HFFc6 (cell line): ENCODE measurements at places on chromosomes 3 and 15.

- DNase-seq, result no peak
- no peaks in the 10 kb centered on the region for H3K36me3 ChIP-seq
- H3K4me3 ChIP-seq, result no peak overlapping the region
These were observed 272.3 kb upstream of the ROBO1 start for GRCh38 chr3:80040067-80040466.

- no peak for DNase-seq
- no peaks in the 10 kb centered on the region for H3K4me1 ChIP-seq
- H3K36me3 ChIP-seq, result no peaks in the 10 kb centered on the region; the same call in 1 of the 2 replicates
- H3K4me3 ChIP-seq, result no peak overlapping the region
- no peak overlapping the region for H3K27ac ChIP-seq
These were observed 185.9 kb upstream of the CADM2 start for GRCh38 chr3:84772841-84773240.

DNA sequence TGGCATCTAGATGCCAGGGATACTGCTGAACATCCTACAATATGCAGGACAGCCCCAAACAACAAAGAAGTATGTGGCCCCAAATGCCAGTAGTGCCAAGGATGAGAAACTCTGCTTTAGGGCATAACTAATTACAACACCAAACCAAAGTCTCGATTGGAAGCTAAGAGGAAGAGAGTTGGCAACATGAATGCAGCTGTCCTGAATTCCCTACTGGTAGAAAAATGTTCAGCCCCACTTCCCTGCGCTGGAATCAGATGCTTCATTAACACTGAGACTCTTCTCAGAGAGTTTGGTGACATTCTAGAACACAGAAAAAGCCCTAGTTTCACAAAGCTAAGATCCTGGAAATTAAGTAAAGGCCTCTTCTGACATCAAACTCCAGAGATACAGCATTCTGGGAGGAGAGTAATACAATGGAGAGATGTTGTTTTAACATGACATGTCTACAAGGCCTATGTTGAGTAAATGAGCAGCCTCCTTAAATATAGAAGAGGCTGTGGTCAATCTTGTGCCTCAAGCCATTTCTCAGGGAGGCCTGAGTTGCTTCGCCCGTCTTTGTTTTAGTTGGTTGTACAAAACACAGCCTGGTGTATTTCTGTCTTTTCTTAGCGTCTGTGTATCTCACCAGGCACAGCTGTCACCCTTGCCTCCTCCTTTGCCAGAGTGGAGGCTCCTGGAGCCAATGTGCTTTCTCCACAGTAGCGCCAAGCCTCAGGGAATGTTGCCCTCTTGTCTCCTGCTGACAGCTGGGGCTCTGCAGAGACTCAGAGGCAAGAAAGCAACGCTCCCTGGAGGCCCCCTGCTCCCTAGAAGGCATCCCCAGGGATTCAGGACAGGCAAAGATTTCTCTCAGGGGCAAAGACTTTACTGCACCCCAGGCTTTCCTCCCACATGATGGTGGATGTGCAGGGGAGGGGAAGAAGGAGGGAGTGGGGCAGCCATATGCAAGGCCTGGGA, 25.1 kb upstream of the CTNNB1 start:
- no peak overlapping the region for H3K4me3 ChIP-seq
- H3K27ac ChIP-seq, result no peak overlapping the region
- DNase-seq, result no peak
- H3K27me3 ChIP-seq, result peaks cover 2% of the 10 kb centered on the region
- peaks cover 1% of the 10 kb centered on the region; the same call in 1 of the 2 replicates for H3K4me1 ChIP-seq
- H3K36me3 ChIP-seq, result no peaks in the 10 kb centered on the region

DNA sequence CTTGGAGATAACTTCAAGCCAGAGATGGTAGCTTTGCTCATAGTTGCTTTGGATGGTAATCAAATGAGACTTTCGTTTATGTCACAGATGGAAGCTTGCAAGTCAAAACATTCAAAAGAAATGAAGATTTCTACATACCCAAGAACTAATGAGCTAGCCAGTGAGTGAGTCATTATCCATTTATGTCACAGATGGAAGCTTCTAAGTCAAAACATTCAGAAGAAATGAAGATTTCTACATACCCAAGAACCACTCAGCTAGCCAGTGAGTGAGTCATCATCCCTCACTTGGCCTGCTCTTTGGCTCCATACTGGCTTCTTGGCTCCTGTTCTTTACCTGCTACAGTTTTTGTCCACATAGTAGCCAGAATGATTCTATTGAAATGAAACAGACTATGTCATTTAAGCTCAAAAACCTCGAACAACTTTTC, 559.8 kb upstream of the CBLB start:
- H3K36me3 ChIP-seq, result peaks cover 8% of the 10 kb centered on the region; the same call in 1 of the 2 replicates
- peak overlapping the region; percentile 9 for H3K4me3 ChIP-seq
- no peaks in the 10 kb centered on the region for H3K27me3 ChIP-seq
- H3K27ac ChIP-seq, result peak overlapping the region; percentile 59

DNA sequence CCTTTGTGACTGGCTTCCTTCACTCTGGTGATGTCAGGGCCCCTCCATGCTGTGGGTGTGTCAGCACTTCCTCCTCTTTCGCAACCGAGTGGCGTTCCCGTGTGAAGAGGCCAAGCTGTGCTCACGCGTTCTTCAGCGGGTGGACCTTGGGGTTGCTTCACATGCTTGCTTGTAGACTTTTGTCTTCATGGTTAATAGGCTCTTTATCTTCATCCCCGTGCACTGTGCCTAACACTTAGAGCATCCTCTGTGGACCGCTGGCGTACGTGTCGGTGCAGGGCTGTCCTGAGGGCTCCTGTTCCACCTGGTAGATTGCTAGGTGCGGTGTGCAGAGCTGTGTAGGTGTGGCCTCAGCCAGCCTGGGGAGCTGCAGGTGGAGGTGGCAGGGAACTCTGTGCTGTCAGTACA, 182.3 kb downstream of the OR4M2 start:
- H3K36me3 ChIP-seq, result no peaks in the 10 kb centered on the region
- no peak for DNase-seq
- no peak overlapping the region for H3K27ac ChIP-seq
- no peaks in the 10 kb centered on the region for H3K27me3 ChIP-seq

GRCh38 chr3:171970301-171970788, 69.0 kb upstream of the FNDC3B start:
- H3K27ac ChIP-seq, result peak overlapping the region; percentile 85
- no peaks in the 10 kb centered on the region; the same call in none of the 2 replicates for H3K27me3 ChIP-seq
- DNase-seq, result no peak
- H3K36me3 ChIP-seq, result no peaks in the 10 kb centered on the region
- peak overlapping the region; percentile 49 for H3K4me3 ChIP-seq

GRCh38 chr3:188394623-188395022, 240.7 kb downstream of the LPP start:
- H3K4me3 ChIP-seq, result no peak overlapping the region
- H3K27ac ChIP-seq, result no peak overlapping the region
- H3K4me1 ChIP-seq, result peaks cover 30% of the 10 kb centered on the region
- no peak for DNase-seq
- peaks cover 9% of the 10 kb centered on the region for H3K36me3 ChIP-seq

- no peak overlapping the region for H3K4me3 ChIP-seq
- H3K36me3 ChIP-seq, result peaks cover 8% of the 10 kb centered on the region
- no peak for DNase-seq
- peaks cover 12% of the 10 kb centered on the region for H3K4me1 ChIP-seq
- H3K27me3 ChIP-seq, result no peaks in the 10 kb centered on the region
- no peak overlapping the region for H3K27ac ChIP-seq
These were observed 24.3 kb downstream of the LRRC28 start for GRCh38 chr15:99275525-99276128.

DNA sequence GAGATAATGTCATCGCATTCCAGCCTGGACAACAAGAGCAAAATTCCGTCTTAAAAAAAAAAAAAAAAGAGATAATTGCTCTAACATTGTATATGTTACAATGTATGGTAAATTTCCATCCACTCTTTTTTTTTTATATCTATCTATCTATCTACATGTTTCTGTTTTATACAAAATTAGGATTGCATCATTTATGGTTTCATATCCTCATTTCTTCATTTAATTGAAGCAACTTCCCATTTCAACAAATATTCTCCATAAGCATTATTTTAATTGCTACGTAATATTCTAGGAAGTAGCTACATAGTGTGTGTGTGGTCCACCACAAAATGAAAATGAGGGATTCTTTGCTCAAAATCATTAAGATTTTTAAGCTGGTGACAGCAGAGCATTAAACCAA, 18.4 kb downstream of the RBP1 start:
- no peak overlapping the region for H3K27ac ChIP-seq
- H3K36me3 ChIP-seq, result peaks cover 4% of the 10 kb centered on the region; the same call in 1 of the 2 replicates
- no peaks in the 10 kb centered on the region for H3K27me3 ChIP-seq
- H3K4me3 ChIP-seq, result no peak overlapping the region

- no peaks in the 10 kb centered on the region; the same call in 1 of the 2 replicates for H3K27me3 ChIP-seq
- no peak overlapping the region for H3K4me3 ChIP-seq
- no peak overlapping the region for H3K27ac ChIP-seq
- peaks cover 32% of the 10 kb centered on the region for H3K4me1 ChIP-seq
- DNase-seq, result peak; percentile 40
These were observed 1046.4 kb downstream of the NTRK3 start for GRCh38 chr15:87209891-87210689.

DNA sequence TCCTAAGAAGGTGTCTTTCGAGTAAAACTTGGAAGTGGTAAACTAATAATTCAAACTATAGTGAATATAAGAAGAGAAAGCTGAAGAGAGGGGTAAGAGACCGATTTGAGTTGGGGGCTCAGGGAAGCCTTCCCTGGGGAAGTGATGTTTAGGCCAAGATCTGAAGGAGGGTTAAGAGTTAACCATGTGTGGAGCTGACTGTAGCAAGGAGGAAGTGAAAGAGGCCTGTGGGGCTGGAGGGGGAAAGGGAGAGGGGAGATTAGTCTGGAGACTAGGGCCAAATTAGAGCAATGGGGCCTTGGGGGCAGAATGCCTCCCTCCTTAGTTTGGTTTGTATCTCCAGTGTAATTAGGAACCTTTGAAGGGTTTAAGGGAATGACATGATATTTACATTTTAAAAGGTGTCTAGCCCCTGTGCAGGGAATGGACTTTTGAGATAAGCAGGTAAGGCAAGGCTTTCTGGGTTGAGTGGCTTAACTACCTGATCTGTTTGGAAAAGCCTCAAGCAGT, 2.2 kb downstream of the ZNF592 start:
- peaks cover 13% of the 10 kb centered on the region; the same call in 1 of the 2 replicates for H3K36me3 ChIP-seq
- H3K4me3 ChIP-seq, result peak overlapping the region; percentile 98
- H3K27me3 ChIP-seq, result no peaks in the 10 kb centered on the region
- H3K4me1 ChIP-seq, result peaks cover 57% of the 10 kb centered on the region
- peak overlapping the region; percentile 51 for H3K27ac ChIP-seq
- DNase-seq, result no peak

GRCh38 chr15:41606997-41607396, 48.0 kb downstream of the TYRO3 start:
- H3K4me3 ChIP-seq, result peak overlapping the region; percentile 19
- peaks cover 5% of the 10 kb centered on the region; the same call in 1 of the 2 replicates for H3K36me3 ChIP-seq
- peak; percentile 94 for DNase-seq
- peaks cover 3% of the 10 kb centered on the region for H3K27me3 ChIP-seq

GRCh38 chr3:122168044-122168443, 15.4 kb upstream of the CASR start:
- no peak overlapping the region for H3K27ac ChIP-seq
- H3K4me3 ChIP-seq, result no peak overlapping the region
- no peaks in the 10 kb centered on the region for H3K36me3 ChIP-seq
- no peak for DNase-seq

DNA sequence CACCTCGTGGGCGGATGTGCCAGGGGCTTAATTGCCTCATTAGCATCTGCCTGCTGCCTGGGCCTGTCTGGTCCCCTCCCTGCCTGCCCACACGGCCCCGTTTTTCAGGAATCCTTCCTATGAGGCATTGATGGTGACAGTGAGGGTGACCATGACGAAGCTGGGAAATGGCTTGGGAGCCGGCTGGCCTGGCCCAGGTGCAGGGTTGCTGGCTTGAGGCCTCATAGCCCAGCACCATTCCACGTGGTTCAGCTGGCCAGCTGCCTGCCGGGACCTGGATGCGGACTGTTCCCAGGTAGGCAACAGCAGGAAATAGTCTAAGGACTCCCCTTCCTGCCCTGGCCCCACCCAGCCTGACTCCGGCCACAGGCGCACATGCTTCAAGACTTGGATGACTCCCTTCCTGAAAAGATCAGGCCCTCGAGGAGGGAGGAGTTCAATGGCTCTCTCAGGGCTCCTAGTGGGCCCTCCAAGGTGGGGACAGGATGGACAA, 8.9 kb upstream of the DUSP7 start:
- no peaks in the 10 kb centered on the region for H3K36me3 ChIP-seq
- H3K27ac ChIP-seq, result no peak overlapping the region
- H3K4me3 ChIP-seq, result no peak overlapping the region
- DNase-seq, result no peak
- peaks cover 3% of the 10 kb centered on the region for H3K27me3 ChIP-seq

DNA sequence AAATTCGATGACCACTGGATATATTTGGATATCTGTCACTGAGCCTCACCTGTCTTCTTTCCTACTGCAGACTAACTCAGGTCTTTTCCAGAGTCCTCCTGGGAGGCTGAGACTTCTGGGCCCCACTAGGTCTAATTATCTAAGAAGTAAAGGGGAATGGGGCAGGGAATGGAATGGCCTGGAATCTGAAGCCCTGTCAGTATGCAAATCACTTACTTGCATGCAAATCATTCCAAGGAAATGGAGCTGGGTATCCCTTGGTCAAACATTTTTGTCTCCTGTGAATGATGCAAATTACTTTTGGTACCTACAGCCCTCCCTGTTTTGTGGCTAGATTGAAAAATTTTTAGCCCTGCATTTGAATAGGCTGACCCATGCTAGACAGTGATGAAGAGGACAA, 5.3 kb upstream of the SPSB4 start:
- no peak overlapping the region for H3K27ac ChIP-seq
- H3K4me3 ChIP-seq, result no peak overlapping the region
- no peaks in the 10 kb centered on the region for H3K36me3 ChIP-seq
- DNase-seq, result no peak
- H3K27me3 ChIP-seq, result peaks cover 34% of the 10 kb centered on the region

GRCh38 chr3:144407335-144407734, 435.7 kb downstream of the DIPK2A start:
- no peaks in the 10 kb centered on the region for H3K4me1 ChIP-seq
- H3K27me3 ChIP-seq, result no peaks in the 10 kb centered on the region
- DNase-seq, result no peak
- no peak overlapping the region for H3K4me3 ChIP-seq
- H3K36me3 ChIP-seq, result no peaks in the 10 kb centered on the region
